Hematopoietic multipotent progenitor cell treated with erythropoietin and hydrocortisone succinate and interleukin-3 and kit ligand, for 15 days (in vitro differentiated cells): ENCODE measurements at places on chromosomes 5 and 9.

GRCh38 chr9:121286973-121287741 is 19.2 kb downstream of the GSN start:
- DNase-seq: peak; percentile 58

- DNase-seq: no peak
Measured at GRCh38 chr5:126818736-126819135, 41.8 kb downstream of the LMNB1 start.

DNA sequence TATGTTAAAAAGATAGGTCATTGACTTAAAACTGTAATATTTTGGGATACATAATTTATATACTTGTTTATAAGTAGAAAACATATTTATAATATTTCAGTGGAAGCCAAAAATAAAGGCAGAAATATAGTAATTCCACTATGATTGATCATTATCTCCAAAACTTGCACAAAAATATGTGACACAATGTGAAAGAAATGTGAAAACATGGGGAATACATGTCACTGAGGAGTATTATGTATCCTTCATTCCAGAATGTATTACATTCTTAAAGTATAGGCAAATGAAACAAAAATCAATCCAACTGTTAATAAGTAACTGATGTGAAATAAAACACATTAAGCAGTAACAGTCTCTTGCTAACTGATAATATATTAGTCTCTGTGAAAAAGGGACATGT is 236.7 kb downstream of the CDH18 start:
- DNase-seq: no peak

DNA sequence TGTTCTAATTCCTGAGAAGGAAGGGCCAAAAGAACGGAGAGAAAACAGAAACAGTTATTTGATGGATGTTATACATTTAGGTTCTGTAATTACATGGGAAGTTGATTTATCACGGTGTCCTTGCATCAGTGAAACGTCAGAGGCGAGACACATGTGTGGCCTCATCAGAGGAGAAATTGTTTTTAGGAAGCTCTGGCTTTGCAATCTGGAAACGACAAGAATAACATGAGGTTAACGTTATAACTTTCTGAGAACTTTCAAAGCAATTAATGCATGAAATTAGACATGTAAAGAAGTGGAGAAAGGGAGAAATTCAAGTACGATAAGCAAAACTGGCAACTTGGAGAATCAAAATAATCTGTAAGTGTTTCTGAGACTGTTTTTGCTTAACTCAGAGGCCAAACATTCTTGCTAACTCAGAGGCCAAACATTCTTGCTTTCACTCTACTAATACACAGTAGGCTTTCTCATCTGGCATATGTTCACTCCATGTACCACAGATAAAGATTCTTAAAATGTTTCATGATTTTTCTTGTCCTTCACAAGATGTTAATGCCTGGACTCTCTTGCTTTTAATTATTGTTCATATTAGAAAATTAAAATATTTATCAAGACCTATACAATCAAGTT is 933.0 kb downstream of the TLE4 start:
- no peak for DNase-seq
